Cortex of kidney (tissue), 1 donor: ENCODE measurements at places on chromosomes 6 and 20.

DNA sequence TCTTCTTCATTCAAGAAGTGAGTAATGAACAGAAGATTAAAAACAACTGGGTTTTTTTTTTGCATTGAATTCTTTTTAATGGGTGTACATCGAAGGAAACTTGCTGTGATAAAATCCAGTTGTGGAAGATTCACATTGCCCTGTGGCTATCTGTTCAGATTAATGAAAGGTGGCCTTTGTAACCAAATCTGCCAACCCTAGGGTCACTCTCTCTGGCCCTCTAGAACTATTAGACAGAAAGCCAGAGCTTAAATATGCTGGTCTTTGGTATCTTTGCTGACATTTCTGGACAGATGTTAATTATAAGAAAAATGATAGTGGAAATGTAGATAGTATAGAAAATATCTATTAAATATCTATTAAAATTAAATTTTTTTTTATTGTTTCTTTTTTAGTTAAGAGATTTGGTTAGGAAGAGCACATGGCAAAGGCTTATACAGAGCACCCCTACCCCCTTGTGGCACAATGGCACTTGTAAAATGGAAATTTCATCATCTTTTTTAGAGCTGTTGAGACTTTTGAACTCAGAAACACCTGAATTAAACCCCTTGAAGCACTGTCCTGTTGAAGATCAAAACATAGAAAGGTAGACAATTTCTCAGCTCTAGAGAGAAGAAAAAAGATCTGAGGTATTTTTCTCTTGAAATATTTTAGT is 572.5 kb downstream of the PKHD1 start:
- no peak for DNase-seq

DNA sequence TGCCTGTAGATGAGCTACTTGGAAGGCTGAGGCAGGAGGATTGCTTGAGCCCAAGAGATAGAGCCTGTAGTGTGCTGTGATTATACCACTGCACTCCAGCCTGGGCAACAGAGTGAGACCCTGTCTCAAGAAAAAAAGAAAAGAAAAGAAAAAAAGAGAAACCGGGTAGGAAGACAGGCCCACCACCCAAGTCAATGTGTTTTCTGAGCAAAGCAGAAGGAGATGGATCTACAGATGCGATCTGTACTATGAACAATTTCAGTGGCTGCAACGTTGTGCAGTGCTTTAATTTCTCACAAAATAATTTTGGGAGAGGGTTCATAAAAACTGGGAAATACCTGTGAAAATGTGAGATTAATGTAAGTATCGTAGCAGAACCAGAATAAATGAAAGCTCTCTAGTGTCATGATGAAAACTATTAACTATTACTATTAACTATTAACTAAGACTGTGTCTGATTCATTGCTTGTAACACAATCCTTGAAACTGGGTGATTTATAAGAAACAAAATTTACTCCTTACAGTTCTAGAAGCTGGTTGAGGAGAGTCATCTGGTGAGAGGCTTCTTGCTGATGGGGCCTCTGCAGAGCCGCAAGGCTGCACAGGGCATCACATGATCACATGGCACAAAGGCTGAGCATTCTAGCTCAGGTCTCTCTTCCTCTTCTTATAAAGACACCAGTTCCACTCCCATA is 233.1 kb upstream of the ZNF217 start:
- DNase-seq = no peak

GRCh38 chr20:6347916-6348315 is 225.1 kb upstream of the FERMT1 start:
- DNase-seq = no peak

DNA sequence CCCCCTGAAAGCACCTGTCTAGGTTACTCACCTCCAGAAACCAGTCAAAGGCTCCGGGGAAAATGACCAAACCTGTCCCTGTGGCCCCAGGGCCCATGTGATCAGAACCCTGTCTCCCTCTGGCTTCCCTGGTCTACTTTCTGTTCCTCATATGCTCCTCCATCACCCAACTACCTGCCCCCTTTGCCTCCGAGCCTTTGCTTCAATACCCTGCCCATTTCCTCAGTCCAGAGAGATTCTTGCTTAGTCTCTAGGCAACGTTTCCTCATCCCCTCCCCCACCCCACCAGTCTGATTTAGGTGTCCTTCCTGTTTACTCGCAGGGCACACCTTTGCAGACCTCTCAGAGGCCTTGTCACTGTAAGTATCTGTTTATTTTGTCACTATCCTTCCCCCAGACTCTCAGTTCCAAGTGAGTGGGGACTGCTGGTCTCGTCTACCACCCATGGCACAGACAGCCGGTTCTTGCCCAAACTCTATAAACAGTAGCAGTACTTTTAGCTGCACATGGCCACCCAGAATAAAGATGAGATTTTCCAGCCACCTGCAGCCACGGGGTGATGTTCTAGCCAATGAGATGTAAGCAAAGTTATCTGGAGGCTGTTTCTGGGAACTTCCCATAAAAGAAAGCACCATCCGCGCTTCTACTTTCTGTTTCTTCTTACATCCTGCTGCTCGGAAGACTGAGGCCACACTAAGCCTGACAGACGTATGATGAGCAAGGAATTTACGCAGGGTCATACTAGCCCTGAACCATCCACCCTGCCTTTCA is 13.3 kb downstream of the ELOVL5 start:
- no peak for DNase-seq

DNA sequence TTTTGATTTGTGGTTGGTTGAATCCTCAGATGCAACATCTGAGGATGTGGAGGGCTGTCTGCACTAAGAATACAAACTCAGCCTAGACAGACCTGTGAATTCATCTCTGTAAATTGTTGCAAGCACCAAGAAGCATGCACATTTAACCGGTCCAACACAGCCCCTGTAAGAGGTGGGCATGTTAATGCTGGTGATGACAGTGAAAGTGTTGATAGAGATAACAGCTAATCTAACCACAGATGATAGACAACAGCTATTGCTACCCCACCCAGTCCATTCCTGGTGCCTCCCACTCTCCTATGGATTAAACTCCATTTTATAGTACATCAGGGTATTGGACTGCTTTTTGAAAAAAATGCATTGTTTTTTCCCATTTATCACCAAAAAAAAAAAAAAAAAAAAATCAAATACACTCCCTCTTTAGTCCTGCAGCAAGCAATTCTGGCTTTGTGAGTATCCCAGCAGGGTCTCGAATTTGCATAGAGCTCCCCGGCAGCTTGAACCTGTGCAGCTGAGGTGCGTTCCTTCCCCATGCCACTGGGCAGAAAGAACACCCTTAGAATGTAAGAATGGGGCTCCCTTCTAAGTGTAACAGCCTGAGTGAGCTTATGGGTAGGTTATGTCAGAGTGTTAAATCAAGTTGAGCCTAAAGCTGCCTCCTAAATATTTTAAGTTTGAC is 270.9 kb upstream of the JARID2 start:
- no peak for DNase-seq

GRCh38 chr6:111711476-111711875 is 105.8 kb upstream of the TRAF3IP2 start:
- DNase-seq = no peak

DNA sequence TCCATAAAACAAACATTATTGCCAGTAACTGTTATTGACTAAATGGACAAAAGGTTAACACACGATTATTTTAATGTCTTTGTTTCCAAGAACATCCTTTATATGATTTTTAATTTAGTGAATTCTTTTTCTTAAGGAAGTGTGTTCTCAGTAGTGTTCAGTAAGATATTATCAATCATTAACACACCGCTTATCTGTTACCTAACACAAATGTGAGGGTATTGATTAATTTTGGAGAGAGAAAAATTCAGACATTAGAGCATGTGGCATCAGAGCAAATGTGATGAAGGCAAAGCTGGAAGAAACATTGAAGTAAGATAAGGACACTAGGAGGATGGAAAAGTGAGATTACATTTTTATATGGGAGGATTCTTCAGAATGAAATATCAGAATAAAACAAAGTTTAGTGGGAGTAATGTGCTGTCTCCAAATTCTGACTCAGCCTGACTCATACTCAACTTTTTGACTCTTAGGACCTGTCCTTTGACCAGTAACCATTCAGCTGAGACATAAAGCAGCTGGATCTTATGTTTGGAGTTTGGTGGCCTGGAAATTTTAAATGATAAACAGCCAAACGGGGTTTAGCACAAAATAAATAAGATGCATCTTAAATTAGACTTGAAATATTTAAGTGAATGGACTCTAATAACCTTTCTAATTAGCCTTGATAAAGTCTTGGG is 348.6 kb downstream of the CD109 start:
- no peak for DNase-seq

DNA sequence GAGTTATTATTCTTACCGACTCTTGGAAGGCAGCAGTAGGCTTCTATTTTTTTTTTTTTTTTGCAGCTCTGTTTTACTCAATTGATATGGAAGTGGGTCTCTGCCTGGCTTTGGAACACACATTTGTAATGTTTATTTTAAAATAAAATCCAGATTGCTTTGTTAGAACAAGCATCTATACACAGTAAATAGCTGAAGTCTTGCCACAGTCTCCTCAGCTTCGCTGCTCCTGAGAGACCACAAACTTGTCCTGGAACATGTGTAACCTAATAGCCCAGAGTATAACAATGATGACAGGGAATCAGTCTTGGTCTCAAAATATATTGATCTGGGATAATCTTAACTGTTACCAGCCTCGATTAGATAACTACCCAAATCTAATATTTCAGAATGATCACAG is 299.8 kb upstream of the NOX3 start:
- no peak for DNase-seq

DNA sequence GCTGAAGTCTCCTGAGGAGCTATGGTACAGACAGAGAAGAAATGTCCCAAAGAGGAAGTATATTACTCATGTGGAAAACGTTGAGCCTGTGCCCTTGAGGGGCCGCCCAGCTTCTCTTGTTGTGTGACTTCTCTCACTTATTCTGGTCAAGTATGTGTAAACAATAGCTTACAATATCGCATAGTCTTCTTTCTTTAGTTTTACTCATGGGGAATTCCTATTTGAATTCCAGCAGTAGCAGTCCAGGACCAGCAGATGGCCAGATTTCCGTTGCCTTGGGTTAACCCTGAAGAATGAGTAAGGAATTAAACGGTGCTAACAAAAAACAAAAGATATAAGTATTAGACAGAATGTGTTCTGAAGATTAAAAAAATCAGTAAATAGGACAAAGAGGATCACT is 522.0 kb upstream of the GJE1 start:
- DNase-seq = no peak

DNA sequence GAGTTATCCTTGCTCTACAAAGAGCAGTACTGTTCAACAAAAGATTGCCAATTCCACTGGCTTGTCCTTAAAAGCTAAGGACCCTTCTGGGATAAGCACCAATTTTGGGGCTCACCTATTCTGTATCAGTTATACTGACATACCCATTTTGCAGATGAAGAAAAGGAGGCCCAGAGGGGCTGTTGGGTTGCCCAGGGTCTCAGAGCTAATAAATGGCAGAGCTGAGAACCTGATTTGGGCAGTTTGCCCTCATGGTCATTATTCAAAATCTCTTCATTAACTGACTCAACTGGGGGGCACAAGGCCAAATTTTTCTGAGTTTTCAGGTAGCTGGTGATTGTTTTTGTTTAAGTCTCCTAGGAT is 31.3 kb downstream of the NSFL1C start:
- DNase-seq = no peak

GRCh38 chr20:1876217-1876921 is 18.8 kb upstream of the SIRPA start:
- DNase-seq = no peak

DNA sequence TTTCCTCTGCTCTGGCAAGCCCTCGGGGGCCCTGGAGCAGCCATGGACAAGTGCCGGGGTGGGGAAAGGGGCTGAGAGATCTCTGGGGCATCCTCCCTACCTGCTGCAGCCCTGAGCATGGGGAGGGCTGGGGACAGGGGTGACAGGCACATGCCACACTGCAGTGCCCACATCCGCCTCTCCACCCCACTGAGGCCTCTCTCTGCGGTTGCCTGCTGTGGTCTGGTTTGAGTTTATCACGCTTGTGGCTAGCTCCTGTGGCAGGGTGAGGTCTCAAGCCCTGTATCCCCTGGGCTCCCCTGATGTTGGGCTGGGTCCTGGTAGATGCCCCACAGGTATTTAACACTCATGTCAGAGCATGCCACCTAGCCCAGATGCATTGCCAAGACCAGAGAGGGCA is 52.9 kb upstream of the MLN start:
- no peak for DNase-seq

GRCh38 chr6:138979813-138980668 is 8.0 kb downstream of the REPS1 start:
- DNase-seq = no peak

DNA sequence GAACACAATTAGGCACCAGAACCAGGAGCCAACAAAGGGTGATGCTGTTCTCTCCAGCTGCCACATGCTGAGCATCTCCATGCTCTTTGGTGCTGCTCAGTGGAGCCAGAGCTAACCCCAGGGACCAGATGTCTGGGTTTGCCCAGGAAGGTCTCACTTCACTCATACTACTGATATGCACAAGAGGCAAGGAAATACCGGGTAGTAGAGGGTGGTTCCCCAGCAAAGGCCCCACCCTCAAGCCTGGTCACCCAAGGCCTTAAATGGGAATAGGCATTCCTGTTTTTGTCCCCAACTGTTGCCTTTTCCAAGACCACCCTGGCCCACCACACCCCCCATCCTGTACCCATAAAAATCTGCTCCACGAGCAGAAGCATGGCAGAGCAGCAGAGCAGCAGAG is 204.5 kb upstream of the TAB2 start:
- DNase-seq = no peak

- DNase-seq = no peak
These were observed 220.0 kb downstream of the GRIK2 start for GRCh38 chr6:101613556-101613955.

DNA sequence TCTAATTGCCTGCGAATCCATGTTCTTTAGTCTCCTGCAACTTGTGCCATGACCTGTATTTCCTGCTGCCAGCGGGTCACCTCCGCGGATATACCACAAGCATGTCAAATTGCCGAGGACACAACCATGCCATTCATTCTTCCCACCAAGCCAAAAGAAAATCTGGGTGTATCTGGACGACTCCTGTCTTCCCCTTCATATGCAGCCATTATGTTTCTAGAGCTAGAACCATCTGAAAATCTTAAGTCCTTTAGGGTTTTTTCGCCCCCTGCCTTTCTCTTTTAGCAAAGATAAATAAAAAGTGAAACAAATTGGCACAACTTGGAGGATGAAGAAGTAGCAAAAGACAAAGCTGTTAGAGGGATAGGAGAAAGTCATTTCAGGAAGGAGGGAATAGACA is 242.6 kb downstream of the ARID1B start:
- no peak for DNase-seq
